ENCODE measurements at places on chromosomes 11 and 22.
A peak's percentile ranks its signal among the peaks of the same experiment; 100 is the strongest.

- no peak for DNase-seq
Observed at GRCh38 chr11:65853246-65853979, 4.6 kb downstream of the CFL1 start.

- peak; percentile 73 for DNase-seq
Observed at GRCh38 chr22:41286639-41287091, 678 bp upstream of the RANGAP1 start.

- peak; percentile 79 for DNase-seq
Observed at GRCh38 chr22:49970528-49971231, 10.1 kb downstream of the PIM3 start.

- DNase-seq = peak; percentile 83
Observed at GRCh38 chr11:46277313-46277621, 195 bp upstream of the CREB3L1 start.

- DNase-seq = no peak
Observed at GRCh38 chr22:35697142-35697541, 20.5 kb upstream of the APOL5 start.

DNA sequence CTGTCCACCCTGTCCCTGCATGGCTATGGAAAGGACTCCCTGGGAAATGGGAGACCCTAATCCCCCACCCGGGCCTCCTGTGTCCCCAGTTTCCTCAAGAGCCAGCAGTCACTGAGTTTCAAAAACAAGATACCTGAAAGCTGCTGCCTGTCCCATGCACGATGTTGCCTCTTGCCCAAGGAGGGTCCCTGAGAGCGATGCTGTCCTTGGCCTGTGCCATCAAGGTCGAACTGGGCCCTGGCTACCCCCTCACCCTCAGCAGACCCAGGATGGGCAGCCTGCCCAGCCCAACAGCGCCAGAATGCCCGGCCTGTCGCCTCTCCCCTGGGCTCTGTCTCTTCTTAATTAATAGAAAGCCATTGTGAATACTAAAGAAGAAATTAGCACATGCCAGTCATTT lies 104.5 kb upstream of the LMO1 start:
- no peak for DNase-seq

DNA sequence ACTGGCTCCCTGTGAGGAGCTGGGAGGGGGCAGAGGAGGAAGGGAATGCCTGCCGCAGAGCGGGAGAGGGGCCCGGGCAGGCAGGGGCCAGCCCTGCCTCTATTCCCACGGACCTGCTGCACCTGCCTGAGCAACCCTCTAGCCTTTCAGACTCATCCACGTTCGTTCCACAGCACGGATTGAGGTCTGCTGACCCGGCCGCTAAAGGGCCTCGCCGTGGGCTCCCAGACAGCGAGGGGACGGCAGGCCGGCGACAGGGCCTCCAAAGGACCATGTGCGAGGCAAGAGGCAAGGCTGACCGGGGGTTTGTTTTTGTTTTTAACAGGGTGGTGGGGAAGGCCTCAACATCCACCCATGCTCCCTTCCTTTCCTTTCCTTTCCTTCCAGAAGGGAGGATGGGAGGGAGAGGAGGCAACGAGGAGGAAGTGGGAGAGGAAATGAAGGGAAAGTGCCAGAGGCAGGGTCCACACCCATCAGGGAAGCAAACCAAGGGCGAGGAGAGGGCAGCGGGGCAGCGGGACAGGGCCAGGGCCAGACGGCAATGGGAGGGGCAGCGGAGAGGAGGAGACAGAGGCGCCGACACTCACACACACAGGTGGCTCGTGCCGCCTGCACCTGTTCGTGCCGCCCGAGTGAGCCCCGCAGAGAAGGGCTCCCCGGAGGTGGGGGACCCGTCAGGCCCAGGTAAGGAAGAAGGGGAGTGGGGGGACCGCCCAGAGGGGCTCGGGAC lies 7.5 kb downstream of the LRFN4 start:
- no peak for DNase-seq

Measured in lung (tissue), 17 donors.